ENCODE measurements at places on chromosomes 13 and 19.

DNA sequence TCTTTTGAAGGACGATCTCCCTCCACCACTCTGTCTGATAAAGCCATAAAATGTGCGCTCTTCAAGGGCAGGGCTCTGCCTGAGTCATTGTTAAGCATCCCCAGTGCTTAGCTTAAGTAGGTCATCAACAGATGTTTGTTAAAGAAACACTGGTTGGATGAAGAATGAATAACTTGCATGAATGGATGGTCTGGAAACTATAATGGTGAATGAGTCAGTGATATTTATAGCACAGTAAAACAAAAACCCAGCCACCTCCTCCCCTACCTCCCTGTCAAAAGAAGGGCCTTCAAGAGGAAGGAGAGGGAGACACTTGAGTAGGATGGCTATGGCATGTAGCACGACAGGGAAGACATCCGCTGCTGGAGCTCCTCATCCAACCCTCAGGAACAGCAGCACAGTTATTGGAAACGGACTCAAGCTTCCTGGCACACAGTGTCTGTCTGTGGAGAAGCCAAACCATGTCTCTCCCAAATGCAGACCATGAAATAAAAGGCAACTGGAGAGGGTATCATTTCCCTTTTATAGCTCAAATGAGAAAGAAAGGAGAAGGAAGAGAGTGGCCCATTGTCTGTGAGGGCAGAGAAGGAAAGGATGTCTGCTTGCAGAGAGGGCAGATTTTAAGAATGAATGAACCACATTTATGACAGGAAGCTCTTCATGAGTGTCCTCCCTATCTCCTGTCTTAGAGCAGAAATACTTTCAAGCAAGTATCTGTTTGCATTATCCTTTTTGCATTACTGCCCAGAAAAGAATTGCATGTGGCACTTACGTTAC lies 183.5 kb upstream of the UBL3 start:
- DNase-seq, result no peak

GRCh38 chr13:90270226-90270625 lies 1077.3 kb upstream of the MIR17HG start:
- DNase-seq, result no peak

- no peak for DNase-seq
These were observed 278.3 kb downstream of the UQCRFS1 start for GRCh38 chr19:28934631-28935030.

GRCh38 chr13:96769874-96770273 lies 224.4 kb downstream of the OXGR1 start:
- DNase-seq, result no peak

DNA sequence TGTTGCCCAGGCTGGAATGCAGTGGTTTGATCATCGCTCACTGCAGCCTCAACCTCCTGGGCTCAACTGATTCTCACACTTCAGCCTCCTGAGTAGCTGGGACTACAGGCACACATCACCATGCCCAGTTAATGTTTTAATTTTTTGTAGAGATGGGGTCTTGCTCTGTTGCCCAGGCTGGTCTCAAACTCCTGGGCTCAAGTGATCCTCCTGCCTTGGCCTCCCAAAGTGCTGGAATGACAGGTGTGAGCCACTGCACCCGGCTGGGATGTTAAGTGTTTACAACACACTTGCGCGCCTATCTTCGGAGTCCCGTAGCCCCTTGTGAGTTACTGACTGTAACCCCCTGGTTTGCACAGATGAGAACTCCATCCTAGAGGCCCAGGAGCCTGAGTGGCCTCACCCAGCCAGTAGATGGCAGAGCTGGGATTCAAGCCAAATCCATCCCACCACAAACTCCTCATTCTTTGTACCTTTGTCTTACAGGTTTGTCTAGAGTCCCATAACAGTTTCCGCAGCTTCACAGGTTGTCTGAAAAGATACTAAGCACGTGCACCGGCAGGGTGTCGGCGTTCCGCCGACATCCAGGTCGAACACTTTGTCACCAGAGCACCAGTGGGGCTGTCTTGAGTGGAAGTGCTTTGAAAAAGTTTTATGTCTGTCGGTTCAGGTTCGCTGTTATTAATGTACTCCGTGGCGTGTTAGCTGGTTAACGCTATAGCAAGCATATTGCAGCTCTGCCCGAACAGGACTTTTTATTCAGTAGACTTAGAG lies 14.7 kb downstream of the MAG start:
- no peak for DNase-seq

DNA sequence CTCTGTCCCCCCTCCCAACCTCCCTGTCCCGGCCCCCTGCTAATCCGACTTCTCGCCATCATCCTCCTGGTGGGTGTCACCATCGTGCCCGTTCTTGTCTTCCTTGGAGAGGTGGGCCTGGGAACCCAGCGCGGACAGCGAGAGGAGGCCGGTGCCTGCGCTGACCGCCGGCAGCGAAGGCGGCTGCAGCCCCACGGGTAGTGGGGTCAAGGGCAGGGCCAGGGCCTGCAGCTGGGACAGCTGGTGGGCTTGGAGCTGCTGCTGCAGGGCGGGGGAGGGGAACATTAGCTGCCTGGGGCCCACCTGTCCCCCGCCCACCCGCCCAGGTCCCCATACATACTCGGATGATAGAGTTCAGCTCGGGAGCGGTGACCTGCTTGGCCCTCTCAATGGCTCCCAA lies 8.5 kb downstream of the TLE5 start:
- no peak for DNase-seq

DNA sequence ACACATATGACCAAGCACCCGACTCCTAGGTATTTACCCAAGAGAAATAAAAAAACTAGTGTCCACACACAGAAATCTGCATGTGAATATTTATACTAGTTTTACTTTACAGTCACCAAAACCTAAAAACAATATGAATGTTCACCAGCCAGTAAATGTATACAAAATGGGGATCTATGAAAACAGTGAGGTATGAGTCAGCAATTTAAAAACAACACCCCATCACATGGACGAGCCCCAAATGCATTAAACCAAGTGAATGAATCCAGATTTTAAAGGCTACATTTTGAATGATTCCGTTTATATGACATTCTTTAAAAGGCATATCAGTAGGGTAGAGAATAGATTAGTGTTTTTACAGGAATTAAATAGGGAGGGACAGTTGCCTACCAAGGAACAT lies 22.1 kb downstream of the SIGLEC7 start:
- no peak for DNase-seq

DNA sequence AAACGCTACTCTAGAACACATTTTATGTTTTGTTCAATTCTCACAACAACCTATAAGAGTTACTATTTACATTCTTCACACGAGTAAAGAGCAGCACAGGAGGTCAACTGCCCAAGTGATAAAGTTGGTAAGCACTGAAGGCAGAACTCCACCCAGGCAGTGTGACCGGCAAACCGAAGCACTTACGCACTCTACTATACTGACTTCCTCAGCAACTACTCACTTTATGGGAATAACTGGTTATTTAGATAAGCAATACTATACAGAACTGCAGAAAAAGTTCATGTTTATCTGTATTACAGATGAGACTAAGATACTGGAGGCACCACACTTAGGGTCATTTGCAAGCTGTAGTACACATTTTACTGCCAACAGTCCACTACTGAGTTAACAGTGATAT lies 28.8 kb downstream of the FOXO1 start:
- DNase-seq, result no peak

DNA sequence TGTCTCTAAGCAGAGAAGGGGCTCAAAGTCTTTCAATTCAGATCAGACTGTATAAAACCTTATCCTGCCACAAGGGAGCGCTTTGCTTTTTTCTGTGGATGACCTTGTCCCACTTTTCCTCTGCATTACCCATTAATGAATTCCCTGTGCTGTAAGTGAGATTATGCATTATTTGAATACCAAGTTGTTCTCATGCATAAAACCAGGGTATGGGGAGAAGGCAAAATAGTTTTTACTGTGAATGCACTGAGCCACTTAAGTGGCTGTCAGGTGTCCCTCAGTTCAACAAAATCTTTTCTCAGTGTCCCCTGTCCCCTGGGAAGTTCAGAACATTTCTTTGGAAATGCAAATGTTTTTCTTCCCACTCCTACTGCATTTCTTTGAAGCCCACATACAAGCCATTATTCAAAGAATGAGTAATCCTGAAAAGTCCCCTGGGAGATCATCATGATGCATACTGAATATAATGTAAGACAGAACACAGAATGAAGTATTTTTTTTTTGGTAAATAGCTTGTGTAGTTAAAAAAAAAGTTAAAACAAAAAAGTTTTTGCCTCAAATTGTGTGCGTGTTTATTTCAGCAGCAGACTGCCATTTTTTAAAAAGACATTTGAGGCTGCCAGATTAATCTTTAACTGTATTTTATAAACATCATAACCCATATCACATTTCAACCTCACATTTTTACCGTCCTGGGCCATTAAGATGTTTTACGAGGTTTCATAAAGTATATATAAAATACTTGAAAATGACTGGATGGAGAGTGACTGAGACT lies 506.7 kb upstream of the PCDH9 start:
- no peak for DNase-seq

DNA sequence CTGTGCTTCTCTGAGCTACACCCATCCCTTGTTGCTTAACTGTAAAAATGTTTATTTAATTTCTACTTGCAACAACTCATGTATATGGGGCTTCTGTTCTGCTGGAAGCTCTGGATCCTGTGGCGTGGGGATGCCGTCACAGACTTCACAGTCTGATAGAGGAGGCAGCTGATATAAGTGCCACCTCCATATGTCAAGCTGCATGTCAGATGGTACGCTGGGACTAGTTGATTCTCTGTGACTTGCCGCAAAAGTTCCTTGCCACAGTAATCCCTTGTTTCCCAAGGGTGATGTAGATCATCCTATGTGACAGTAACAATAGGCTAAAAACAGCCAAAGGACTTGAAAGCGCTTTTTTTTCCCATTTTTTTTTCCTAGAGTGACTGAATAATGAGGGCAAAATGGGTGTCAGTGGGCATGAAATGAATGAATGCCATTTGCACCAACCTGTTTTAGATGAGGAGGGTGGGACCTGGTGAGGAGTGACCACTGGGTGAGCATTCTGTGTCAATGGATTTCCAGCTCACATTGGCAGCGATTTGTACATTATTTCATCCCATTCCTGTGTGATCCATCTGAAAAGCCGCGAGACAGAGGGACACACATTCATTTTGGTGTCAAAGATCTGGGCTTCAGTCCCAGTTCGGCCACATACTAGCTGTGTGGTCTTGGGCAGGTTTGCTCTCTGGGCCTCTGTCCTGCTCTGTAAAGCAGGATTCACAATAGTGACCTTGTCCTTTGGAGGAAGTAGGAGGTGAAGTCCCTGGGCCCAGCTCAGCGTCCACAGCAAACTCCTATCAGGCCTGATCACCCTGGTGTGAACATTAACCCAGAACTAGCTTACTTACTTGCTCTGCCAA lies 88.9 kb upstream of the RNF113B start:
- DNase-seq, result no peak

DNA sequence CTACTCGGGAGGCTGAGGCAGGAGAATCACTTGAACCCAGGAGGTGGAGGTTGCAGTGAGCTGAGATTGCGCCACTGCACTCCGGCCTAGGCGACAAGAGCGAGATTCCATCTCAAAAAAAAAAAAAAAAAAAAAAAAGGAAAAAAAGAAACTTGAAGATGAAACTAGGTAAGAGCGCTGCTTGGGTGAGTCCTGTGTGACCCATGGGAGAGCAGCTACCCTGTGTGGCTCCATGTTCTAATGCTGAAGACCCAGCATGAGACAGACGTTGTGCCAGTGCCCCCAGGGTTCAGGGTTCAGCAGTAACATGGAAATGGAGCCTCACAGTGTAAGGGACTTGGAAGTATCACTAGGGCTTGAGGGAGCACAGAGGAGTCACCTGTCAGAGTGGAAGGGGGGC lies 5.9 kb downstream of the ZNF784 start:
- DNase-seq, result no peak

GRCh38 chr13:96825653-96826052 lies 168.6 kb downstream of the OXGR1 start:
- no peak for DNase-seq

DNA sequence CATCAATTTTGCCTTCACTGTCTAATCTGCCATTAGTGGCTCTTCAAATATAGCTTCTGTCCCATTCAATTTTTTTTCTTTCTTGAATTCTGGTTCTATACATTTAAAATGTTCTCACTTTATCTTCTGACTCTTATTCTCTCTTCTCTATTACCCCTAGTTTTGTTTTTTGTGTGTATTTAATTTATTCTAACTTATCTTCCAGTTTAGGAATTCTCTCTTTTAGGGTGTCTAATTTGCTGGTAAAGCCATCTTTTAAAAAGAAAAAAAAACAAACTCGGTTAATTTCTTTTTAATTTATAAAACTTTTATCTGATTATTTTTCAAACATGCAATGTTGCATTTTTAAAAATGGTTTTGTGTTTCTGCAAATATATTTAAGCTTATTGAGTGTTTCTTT lies 80.3 kb upstream of the OXGR1 start:
- DNase-seq, result no peak

GRCh38 chr19:42323852-42324654 lies 1.4 kb upstream of the MEGF8 start:
- DNase-seq, result no peak

DNA sequence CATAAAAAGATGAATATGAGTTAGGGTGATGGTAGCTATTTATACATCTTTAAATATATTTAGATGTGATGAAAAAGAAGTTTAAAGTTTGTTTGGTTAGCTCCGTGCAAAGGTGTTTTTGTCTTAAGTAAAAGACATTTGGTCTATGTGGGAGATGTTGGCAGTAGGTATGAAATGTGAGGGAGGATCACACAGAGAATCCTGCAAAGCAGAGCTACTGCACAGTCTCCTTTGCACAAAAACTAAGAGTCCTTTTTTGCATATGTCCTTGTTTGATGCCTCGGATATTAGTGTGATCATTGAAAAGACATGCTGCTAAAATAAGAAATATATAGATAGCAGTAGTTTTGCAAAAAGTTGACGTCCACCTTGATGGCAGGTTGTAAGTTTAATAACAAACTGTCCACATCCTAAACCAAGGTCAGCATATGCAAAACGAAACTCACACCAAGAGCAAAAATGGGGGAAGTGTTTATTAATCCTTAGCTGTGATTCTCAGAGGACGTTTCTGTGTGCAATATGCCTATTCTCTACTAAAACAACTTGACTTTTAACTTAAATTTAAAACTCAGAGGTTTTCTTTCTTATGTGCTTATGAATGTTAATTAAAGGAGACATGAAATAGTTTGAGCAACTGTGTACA lies 870.1 kb downstream of the PCDH9 start:
- no peak for DNase-seq

- DNase-seq, result no peak
These were observed 28.5 kb downstream of the TRPM4 start for GRCh38 chr19:49186108-49186507.

DNA sequence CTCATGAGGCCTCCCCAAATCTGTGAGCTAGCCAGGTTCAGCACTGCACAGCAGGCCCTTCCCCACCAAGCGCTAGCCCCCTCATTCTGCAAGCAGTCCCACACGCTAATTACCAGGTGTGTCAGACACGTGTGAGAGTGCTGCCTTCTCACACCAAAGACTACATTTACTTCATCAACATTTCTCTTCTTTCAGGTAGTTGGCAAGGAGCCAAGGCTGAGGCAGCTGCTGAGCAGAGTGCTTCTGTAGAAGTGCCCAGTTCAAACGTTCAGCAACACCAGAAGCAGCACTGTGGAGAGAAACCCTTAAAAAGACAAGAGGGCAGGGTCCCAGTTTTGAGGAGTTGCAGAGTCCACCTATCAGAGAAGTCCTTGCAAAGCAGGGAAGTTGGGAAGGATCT lies 6.4 kb downstream of the ZNF773 start:
- no peak for DNase-seq
